ENCODE measurements at places on chromosomes 2 and 18.

DNA sequence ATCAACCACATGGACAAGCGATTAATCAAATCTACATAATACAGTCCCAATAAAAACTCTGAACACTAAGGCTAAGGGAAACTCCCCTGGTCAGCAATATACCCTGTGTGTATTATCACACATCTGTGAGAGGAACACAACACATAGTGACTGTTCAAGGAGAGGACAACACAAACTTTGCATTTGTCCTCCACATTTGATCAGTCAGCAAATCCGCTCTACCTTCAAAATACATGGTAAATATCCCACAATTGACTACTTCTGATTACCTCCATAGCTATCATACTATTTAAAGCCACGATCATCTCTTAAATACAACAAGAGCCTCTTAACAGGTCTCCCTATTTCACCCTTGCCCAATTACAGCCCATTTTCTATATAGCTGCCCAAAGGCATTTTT lies 45.6 kb downstream of the SS18 start:
- DNase-seq, result no peak

- DNase-seq, result no peak
Measured at GRCh38 chr2:73700661-73701447, 36.3 kb downstream of the TPRKB start.

GRCh38 chr2:13002536-13003331 lies 286.0 kb downstream of the TRIB2 start:
- DNase-seq, result no peak

- DNase-seq, result no peak
Measured at GRCh38 chr2:176584333-176584732, 315.1 kb downstream of the MTX2 start.

DNA sequence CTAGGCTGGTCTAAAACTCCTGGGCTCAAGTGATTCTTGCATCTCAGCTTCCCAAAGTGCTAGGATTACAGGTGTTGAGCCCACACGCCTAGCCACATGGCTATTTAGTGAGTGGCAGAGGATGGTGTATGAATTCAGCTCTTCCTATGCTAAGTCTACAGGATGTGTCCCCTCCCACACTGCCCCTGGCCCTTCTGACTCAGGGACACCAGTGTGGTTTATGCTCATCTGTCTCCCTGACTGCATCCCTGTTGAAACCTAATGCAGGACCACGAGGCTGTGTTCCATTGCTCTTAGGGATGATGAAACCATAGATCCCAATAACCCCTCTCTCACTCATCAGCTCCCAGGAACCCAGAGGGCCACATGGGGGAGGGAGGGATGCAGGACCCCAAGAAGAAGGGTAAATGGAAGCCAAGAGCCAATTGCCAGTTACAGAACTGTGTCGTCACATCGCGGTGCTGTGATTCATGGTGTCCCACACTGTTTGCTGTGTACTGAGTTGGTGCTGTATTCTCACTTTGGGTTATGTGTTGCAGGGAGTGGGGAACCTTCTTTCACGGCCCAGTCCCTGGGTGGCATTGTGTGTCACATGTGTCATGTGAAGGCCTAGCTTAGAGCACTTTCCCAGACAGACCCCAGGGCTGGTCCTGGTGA lies 102.9 kb upstream of the HAAO start:
- no peak for DNase-seq

GRCh38 chr2:46327627-46328026 lies 30.4 kb downstream of the EPAS1 start:
- no peak for DNase-seq

DNA sequence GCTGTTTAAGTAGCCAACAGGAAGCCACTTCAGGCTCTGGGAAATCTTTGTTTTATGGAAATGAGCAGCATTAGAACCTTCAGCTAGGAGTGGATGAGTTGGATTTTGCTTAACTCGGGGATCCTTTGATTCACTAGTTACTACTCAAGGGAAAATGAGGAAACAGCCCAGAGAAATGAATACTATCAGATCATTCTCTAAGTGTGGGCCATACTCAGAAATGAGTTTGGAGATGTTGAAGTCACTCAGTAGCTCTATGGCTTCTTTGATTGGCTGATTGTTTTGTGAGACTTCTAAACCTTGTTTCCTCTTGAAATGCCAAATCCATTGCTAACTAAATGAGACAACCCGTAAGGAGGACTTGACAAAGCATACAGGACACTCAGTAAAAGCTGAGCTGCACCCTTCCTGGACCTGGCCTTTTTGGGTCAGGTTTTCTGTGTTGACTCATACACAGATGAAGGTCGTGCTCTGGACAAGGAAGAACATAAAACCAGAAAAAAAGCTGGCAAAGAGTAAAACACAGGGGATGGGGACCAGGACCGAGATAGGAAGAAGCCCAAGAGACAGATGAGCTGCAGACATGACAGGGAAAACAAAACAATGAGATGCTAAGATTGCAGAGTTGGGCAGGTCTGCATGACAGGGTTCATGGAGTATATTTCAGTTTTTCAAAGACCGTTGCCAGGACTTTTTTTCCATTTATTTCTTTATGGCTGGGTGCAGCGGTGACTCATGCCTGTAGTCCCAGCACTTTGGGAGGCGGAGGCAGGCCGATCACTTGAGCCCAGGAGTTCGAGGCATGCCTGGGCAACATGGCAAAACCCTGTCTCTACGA lies 41.6 kb downstream of the INO80C start:
- no peak for DNase-seq

GRCh38 chr2:233503947-233504637 lies 62.5 kb downstream of the USP40 start:
- DNase-seq, result no peak

DNA sequence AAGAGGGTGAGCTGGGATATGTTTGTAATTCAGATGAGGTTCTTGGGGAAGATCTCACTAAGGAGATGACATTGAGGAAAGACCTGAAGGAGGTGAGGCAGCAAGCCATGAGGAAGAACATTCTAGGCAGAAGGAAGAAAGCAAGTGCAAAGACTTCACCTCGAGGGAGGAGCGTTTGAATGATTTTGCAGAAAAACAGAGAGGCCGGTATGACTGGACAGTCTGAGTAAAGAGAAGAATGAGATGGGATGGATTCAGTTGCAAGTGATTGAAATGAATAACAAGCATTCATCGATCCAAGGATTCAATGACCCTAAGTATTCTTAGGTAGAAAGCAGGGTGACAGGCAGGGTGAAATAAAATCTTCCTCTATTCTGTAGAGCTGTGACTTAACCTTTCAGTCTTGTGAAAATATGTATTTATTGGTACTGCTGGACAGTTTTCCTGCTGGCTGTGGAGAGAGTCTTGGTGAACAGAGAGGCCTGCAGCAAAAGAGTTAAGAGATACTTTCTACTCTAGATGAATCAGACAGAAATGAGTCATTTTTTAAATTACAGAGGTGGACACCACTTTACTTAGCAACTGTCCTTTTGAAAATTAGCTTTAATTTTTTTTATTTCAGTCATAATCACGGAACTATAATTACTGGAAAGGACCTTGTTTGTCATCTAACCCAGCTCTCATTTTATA lies 278.4 kb downstream of the LRRTM1 start:
- no peak for DNase-seq

Measured in D721Med (cell line).